Brain pericyte (primary cell): ENCODE measurements at places on chromosomes 2 and 18.

- no peak for DNase-seq
Measured at GRCh38 chr18:62612776-62613175, 90.0 kb downstream of the ZCCHC2 start.

DNA sequence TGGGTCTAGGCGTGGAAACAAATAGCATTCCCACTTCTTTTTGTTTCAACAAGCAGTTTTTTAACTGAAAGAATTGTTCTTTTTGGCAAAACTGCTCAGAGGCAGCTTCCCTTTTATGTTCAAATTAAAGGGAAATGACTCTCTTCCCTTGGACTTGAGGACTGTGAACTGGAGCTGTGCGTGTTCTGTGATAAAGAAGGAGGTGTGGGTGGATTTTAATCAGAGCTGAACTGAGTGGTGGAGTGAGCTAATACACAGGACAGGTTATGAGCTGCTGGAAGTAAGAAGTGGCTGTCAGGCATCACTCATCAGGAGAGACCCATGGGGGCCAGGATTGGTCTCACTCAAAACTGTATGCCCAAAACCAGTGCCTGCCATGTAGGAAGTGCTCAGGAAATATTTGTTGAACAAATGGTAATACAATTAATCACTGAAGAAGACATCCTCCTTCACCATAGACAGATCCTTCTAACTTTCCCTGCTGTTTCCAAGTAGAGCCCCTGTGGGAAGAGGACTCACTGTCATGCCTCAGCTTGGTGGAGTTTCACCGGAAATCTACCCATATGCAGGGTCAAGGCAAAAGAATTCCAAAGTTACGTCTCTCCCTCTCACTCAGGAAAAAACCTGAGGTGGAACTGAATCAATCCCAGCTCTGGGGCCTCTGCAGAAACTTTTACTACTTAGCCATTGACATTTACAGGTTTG is 55.9 kb downstream of the FEZ2 start:
- no peak for DNase-seq

DNA sequence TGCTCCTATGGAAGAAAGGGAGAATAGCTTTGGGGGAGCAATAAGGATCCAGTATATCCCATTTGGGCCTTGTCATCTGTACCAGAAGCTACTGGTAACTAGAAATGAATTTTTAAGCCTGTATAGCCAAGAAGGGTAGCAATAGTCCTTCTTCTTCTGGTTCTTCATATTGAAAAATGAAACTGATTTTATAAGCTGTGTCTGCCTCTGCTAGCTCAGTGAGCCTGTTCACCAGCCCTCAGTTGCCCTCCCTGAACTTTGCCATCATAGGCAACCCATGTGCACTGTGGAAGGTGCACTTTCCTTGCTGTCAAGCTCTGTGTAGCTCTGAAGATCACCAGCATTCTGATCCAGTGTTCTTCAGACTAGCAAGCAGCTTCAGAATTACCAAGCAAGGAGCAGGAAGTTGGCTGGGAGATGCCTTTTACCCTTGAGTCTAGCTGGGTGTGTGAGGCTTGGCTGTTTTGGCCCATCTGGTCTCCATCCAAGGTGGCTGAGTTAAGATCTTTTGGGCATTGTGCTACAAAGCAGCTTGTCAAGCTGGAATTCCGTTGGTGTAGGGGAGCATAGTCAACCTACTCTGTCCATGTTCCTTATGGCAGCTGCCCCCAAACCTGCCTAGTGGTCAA is 55.8 kb upstream of the MGAT5 start:
- no peak for DNase-seq

DNA sequence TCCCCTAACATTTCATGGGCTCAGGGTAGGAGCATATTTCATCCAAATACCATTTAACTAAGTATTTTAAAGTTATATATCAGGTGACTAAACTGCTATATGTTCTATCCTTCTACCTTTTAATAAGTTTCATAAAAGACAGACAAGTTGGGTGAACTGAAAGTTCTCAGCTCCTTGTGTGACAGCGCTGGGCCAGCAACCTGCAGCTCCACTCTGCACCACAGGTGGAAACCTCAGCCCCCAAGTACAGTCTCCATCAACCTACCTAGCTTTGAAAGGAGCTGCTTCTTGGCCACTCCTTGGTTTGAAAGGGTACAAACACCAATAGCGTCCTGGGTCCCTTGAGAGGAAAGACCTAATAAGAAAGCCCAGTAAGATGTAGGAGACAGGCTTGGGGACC is 177.9 kb downstream of the PDE1A start:
- no peak for DNase-seq

DNA sequence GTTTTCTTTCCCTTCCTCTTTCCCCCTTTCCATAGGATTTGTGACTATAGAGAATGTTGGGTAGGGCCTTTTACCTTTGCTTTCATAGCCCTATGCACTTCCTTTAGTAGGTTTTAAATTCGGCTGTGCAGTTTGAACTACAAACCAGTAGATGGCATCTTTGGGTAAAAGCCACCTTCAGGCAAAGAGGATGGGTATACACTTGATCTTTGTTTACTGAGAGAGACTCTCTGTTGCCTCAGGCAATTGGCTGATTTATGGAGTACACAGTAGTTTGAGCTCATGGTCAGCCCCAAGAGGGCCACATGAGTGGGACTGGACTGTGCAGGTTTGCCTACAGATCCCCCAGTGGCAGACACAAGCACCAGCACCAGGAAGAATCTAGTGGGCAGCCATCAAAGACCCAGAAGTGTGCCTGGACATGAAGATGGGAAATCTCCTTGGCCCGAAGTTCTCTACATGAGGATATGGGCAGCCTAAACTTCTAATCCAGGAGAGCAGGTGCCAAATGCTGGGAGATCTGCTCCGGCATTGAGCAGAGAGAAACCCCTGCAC is 1304.3 kb upstream of the DDX18 start:
- DNase-seq = no peak

- DNase-seq = no peak
Measured at GRCh38 chr18:48696218-48696617, 157.4 kb downstream of the CTIF start.
